Hippocampal formation (tissue), 2 donors: ENCODE measurements at places on chromosomes 5 and 9.

- no peak for DNase-seq
These were observed 31.1 kb downstream of the UBE2D2 start for GRCh38 chr5:139592289-139592688.

DNA sequence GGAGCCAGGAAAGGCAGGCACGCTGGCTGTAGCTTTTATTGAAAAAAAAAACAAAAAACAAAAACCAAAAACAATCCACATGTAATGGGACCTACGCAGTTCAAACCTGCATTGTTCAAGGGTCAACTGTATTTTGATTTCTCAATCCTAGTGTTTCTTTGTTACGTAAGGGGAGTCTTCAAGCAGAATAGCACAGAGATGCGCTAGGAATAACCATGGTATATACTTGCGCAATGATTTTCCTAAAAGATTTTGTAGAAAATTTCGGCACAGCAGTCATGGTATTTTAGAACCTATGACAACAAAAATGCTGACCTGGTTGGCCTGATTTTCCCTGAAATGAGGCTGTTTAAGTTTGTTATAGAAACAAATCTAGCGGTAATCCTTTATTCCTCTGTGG lies 1110.5 kb upstream of the WWC1 start:
- no peak for DNase-seq

DNA sequence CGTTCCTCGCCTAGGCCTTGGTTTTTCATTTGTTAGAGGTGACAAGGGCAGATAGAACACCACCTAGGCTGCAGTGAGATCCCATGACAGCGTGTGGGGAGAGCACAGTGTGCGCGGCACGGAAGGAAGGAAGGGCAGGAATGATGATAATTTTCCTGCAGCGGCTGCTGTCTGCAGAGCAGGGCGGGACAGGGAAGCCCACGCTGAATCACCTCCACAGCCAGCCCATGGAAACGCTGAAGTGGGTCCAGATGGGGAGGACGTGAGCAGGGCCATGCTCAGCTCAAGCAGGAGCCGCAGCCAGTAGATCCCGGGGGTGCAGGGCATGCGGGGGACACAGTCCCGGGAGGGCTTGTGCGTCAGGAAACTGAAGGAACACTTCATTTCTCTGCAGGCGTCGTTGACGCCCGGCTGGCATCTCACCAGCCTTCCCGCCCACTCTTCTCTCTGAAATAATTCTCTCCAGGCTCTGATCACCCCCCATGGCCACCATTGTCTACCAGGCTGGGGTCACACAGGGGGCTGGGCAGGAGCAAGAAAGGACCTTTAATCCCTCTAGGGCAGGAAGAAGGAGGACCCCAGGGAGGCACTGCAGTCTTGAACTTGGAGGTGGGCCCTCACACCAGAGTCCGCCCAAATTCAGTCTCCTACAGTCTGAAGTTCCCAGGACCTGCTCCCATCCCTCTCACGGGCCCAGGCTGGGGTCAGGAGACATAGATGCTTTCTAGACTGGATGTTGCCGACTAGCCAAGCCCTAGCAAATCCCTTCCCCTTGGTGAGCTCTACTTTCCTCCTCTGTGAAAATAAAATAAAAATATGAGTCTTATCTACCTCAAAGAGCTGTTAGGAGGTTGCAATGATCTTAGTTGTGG lies 20.9 kb upstream of the SYNPO start:
- no peak for DNase-seq

GRCh38 chr9:37374892-37375291 lies 47.6 kb upstream of the GRHPR start:
- no peak for DNase-seq

DNA sequence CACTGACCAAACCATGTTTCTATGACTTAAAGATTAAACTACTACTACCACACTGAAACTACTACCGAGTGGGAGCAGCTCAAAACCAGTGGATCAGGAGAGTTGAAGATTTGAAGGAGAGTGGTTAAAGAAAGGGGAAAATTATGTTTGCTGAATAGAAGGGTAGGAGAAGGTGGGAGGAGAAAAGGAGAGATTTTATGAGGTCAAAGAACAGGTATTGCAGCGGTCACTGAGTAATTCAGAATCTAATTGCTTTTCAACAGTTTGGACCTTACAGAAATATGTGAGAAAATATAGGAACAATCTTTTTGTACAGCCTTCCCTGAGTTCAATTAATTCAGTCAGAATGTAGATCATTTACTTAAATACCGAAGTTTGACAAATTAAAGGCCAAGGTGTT lies 24.6 kb downstream of the EDIL3 start:
- no peak for DNase-seq

GRCh38 chr5:158884827-158885518 lies 214.7 kb downstream of the EBF1 start:
- DNase-seq, result no peak

- no peak for DNase-seq
These were observed 86.6 kb downstream of the TRIO start for GRCh38 chr5:14229734-14230133.

DNA sequence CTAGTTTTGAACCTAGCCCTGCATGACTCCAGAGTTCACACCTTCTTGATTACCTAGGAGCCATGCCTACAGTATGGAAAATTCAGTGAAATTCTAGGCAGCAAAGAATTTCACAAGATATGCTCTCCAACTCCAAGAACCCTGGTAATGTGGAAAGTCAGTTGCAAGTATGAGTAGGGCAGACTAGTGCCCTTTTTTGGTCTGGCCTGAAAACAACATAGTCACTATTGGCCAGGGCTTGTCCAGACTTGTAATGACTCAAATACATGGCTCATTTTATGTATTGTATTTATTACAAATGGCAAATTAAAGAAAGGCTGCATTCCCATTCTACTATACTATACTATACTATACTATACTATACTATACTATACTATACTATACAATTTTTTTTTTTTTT lies 160.4 kb downstream of the ESM1 start:
- no peak for DNase-seq

DNA sequence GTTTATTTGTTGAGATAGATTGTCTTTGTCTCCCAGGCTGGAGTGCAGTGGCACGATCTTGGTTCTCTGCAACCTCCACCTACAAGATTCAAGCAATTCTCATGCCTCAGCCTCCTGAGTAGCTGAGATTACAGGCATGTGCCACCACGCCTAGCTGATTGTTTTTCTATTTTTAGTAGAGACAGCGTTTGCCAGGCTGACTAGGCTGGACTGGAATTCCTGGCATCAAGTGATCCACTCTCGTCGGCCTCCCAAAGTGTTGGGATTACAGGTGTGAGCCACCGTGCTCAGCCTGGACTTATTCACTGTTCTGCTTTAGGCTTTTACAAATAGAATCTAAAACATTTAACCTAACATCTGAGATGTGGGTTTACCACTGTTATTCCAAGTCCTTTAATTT lies 91.3 kb downstream of the COMMD10 start:
- DNase-seq, result no peak

GRCh38 chr9:91001146-91001611 lies 199.6 kb downstream of the SYK start:
- DNase-seq, result no peak

- no peak for DNase-seq
These were observed 162.4 kb downstream of the CHSY3 start for GRCh38 chr5:130066644-130067043.

- no peak for DNase-seq
These were observed 137.3 kb downstream of the SEC61B start for GRCh38 chr9:99359336-99359735.

GRCh38 chr5:109378095-109378494 lies 31.7 kb downstream of the PJA2 start:
- no peak for DNase-seq

DNA sequence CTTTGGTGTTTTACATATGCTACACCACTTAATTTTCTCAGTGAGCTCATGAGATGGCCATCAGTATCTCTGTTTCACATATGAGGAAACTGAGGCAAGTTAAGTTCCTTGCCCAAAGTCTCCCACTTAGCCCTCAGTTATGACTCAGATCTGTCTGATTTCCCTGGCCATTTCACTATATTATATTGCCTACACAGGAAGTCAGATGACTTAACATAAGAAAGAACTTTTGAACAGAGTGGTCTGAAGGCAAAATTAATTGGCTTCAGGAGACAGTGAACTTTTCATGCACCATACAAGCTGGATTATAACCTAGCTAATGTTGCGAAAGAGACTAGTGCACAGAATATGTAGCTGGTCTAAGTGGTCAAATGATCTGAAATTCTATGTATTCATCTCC lies 221.6 kb downstream of the NFIB start:
- no peak for DNase-seq

GRCh38 chr5:95107138-95107537 lies 177.8 kb downstream of the MCTP1 start:
- DNase-seq, result no peak

DNA sequence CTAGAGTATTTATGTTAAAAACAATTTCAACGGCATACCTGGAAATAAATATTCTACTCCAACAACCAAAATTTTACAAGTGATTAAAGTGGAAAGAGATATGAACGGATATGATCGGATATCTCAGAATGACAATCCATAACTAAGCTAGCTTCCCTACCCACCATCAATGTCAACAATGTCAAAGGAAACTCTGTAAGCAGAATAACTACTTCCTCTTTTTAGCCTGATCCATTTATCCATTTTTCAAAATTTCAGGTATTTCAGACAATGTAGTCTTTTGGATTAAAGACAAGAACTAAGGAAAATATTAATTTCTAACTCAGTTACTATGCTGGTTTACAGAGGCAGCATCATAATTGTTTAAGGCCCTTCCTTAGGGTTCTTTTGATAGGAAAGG lies 188.7 kb downstream of the DENND1A start:
- DNase-seq, result no peak

DNA sequence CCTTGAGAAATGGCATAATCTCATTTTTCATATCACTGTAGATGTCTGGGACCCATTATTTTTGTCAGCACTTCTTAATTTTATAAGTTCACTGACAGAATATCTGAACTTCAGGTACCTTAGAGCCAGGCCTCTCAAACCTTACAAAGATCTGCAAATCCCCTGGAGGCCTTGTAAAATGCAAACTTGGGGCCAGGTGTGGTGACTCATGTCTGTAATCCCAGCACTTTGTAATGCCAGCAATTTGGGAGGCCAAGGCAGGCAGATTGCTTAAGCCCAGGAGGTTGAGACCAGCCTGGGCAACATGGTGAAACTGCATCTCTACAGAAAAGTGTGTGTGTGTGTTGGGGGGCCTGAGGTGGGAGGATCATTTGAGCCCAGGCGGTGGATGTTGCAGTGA lies 30.8 kb downstream of the RASGRF2 start:
- DNase-seq, result no peak

GRCh38 chr5:74402553-74402952 lies 238.0 kb downstream of the ENC1 start:
- no peak for DNase-seq

- no peak for DNase-seq
These were observed 47.2 kb upstream of the FBXL7 start for GRCh38 chr5:15452781-15453180.

- DNase-seq, result peak; percentile 63
These were observed 353.2 kb downstream of the PDE4D start for GRCh38 chr5:59540366-59540765.

DNA sequence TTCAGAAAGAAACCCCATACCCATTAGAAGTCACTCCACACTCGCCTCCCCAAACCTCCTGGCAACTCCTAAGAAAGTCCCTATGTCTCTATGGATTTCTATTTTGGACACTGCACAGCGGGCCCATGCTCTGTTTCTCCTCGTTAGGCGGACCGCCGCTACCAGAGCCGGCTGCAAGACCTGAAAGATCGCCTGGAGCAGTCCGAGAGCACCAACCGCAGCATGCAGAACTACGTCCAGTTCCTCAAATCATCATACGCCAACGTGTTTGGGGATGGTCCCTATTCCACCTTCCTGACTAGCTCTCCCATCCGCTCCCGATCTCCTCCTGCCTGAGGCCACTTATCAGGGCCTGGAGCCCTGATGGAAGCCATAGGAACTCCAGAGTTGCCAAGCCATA lies 4.6 kb upstream of the GLE1 start:
- no peak for DNase-seq

DNA sequence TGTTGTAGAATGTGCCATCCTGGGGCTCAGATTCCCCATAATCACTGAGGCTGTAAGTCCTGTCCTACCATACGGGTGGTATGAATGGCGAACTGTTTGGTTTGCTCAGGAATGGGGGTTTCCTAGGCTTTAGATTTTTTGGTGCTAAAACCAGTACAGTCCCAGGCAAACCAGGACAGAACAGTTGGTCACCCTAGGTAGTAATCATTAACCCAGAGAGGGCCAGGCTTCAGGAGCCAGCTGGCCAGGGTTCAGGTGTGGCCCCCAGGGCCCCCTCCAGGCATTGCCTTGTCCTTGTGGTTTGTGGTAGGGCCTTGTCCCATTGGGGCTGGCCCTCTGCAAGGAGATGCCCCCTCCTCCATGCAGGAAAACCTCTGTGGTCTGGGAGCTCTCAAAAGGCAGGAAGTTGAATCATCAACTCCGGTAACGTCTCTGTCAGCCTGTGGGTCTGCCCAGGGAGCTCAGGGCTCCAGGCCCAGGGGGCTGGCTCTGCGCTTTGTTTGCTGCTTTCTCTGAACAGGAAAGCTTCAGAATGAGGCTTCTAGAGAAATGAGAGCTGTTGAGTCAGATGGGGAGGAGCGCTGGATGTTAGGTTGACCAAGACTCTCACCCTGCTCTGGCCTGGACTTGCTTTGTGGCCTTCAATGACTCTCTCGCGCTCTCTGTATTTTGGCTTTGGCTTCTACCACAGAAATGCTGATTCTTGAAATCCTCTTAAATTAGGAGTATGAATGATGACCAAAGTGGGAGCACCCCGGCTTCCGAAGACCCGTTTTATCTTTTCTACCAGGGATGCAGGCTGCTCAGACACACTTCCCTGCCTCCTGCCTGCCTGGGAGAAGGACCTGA lies 22.2 kb upstream of the JADE2 start:
- DNase-seq, result no peak

GRCh38 chr5:76855961-76856360 lies 6.1 kb downstream of the S100Z start:
- no peak for DNase-seq

DNA sequence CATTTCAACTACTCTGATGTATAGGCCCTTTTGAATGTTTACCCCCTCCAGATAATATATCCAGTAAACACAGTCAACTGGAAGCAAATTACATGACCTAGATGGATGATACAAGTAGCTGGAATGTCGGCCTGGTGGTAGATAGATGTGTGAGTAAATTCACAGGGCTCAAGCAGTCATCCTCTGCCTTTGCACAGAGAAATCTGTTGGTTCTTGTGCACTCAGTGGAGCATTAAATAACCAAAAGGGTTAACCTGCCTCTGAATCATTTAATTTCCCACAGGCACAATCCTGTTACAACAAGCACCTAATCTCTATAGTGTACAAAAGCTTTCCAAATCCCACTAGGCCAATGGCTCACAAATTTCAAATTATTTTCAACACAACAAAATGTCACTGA lies 668.3 kb downstream of the DNAH5 start:
- no peak for DNase-seq
